ENCODE measurements at places on chromosomes 4 and X. TPM values are rescaled to one million over a fixed set of nuclear protein-coding genes. Genes with fewer than 3 reads are reported as not detected.

Gene CENPU
- total RNA-seq: 66.4 TPM

DNA sequence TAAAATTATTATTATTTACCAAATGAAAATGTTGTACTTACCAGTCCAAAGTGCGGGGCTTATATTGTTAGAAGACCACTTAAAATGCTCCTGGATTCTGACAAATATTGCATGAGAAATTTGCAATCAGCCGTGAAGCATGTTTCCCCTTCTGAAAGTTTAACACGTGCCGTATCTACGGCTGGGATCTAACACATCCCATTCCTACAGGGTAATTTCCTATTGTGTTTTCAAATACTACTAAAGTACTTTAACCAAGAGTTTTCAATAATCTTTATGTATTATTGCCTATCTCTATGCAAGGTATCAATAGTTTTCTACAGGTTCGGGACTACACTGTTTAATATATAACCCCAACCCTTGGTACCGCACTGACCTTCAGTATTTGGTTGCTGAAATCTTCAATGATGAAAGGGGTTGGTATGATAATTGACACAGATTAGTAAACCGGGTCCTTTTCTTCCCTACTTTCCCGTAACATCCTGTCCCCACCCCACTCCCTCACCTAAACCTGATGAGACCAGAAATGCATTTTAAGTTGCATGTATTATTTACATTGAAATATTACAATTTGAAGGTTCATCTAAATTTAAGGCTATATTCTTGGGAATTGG, 795 bp upstream of the BRWD3 start:
- no peak for ATAC-seq

DNA sequence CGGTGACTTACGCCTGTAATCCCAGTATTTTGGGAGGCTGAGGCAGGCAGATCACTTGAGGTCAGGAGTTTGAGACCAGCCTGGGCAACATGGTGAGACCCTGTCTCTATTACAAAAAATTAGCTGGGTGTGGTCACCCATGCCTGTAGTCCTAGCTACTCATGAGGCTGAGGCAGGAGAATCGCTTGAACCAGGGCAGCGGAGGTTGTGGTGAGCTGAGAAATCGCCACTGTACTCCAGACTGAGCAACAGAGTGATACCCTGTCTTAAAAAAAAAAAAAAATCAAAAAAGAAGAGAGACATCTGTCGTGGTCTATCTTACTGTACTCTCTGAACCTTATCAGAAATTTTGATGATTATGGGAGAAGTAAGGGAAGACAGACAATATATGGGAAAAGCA, 144.3 kb downstream of the CAMK2D start:
- no peak for ATAC-seq

Gene HPSE
- 13.7 TPM for total RNA-seq

- peak; percentile 47 for ATAC-seq
Measured at GRCh38 chr4:46931981-46932380, 22.9 kb upstream of the COX7B2 start.

Gene JCHAIN
- not detected for total RNA-seq

DNA sequence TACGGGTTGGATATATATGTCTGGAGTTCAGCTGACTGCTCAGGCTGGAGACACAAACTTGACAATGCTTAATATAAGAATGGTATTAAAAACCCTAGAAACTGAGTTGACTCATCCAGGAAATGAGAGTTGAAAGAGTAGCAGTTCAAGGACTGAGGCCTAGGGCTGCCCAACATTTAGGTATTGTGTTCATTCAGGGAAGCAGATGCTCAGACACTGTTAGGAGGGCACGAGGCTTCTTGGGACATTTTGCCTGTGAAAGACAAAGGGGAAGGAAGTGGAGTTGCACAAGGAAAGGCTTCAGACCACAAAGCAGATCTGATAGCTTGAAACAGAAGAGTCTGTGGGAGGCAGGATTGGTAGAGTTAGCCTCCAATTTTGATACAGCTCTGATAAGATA, 52.0 kb upstream of the HS3ST1 start:
- ATAC-seq: peak; percentile 81
